Stimulated activated CD4-positive, alpha-beta T cell treated with anti-CD3 and anti-CD28 coated beads, Interleukin-1b, Interleukin-23, amount 100 ng/mL, for 24 hours (primary cell): ENCODE measurements at places on chromosomes 13 and 19.

- no peak for DNase-seq
Observed at GRCh38 chr19:33553530-33554310, 32.1 kb upstream of the PEPD start.

DNA sequence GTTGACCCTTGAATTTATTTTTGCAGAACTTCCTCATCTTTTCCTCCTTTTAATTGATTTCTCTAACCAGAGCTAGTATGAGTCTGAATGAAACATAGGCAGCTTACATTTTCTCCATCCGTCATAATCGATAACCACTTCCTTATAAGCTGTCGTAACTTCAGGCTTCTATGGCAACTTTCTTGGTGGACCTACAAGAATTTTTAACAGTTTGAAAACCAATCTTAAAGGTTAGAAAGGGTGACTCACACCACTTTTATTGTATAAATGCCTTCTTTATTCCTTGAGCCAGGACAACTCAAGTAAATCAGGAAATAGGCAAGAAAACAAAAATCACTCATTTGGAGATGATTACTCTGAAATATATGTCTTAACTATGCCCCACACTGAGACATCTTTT lies 105.7 kb upstream of the KL start:
- no peak for DNase-seq

GRCh38 chr13:30774214-30774730 lies 38.9 kb downstream of the ALOX5AP start:
- no peak for DNase-seq

GRCh38 chr19:34961775-34962686 lies 2.0 kb downstream of the ZNF792 start:
- DNase-seq = no peak

DNA sequence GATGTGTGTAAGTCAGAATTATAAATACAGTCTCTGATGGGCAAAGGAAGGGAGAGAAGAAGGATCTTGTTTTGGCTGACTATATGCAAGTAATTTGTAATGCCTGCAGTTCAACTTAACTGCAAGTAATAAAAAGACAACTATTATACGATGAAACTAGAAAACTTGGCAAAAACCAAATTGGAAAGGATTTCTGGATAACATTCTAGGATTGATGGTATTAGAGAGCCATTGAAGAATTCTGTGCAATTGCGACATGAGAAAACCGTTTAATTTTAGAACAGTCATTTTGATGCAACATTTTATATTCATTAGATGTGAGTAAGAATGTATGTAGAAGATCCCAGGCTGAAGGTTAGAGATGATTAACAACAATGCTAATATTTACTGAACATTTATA lies 1334.1 kb downstream of the EFNB2 start:
- no peak for DNase-seq
